ENCODE measurements at places on chromosomes 4 and X. TPM values are rescaled to one million over a fixed set of nuclear protein-coding genes. Genes with fewer than 3 reads are reported as not detected.

SH3RF1 gene
- 0.39 TPM for total RNA-seq

CXCL3 gene
- not detected for total RNA-seq

GPR119 gene
- not detected for total RNA-seq

ADAMTS3 gene
- total RNA-seq: not detected

USP11 gene
- 21.1 TPM for total RNA-seq

ZFP42 gene
- total RNA-seq: not detected

CCDC120 gene
- 3.6 TPM for total RNA-seq

MID1 gene
- total RNA-seq: 0.43 TPM

ADGRG4 gene
- total RNA-seq: not detected

EREG gene
- not detected for total RNA-seq

PTCHD1 gene
- total RNA-seq: not detected

EGFL6 gene
- total RNA-seq: 0.19 TPM

TMEM31 gene
- 0.79 TPM for total RNA-seq

FATE1 gene
- total RNA-seq: not detected

ELF4 gene
- total RNA-seq: 27.5 TPM

HOPX gene
- 56.3 TPM for total RNA-seq

GC gene
- not detected for total RNA-seq

TMPRSS11B gene
- total RNA-seq: not detected

EFHC2 gene
- total RNA-seq: 0.46 TPM

ABHD18 gene
- total RNA-seq: 24.2 TPM

COX7B2 gene
- total RNA-seq: not detected

SYNPO2 gene
- total RNA-seq: 0.28 TPM
